ENCODE measurements at places on chromosomes 2 and 18.

- DNase-seq: no peak
These were observed 793.0 kb upstream of the FANCL start for GRCh38 chr2:59034106-59034505.

DNA sequence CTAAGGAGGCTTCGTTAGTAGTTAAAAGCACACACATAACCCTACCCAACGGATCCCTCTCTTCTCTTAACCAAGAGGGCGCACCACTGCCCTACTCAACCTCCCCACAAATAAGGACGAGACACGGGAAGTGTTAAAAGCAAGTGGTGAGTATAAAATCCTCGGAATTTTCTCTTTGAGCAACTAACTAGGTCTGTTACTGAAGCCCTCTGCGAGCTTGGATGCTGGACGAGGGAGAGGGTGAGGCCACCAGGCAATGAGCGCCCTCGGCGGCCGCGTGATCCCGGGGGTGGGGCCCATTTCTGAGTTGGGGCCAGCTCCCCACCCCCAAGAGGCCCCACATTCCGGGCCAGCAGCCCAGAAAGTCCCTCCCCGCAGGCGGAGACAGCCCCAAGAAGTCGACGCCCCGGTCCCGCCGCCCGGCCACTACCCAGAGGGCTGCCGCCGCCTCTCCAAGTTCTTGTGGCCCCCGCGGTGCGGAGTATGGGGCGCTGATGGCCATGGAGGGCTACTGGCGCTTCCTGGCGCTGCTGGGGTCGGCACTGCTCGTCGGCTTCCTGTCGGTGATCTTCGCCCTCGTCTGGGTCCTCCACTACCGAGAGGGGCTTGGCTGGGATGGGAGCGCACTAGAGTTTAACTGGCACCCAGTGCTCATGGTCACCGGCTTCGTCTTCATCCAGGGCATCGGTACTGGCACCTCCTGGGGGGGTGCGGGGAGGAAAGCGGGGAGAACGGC lies at the start of gene CYBRD1:
CYBRD1 (plus strand) TSS at position 423 of the 736 bp plus-strand sequence; CDS start at position 495, 72 bp downstream.
- no peak for DNase-seq

GRCh38 chr2:69694894-69695849 lies 46.8 kb upstream of the ANXA4 start:
- DNase-seq: no peak

- DNase-seq: no peak
These were observed 155.8 kb upstream of the RND3 start for GRCh38 chr2:150643114-150643725.

GRCh38 chr18:51425475-51425874 lies 228.0 kb upstream of the MEX3C start:
- no peak for DNase-seq

GRCh38 chr18:70024093-70024492 lies 76.4 kb upstream of the CD226 start:
- no peak for DNase-seq

DNA sequence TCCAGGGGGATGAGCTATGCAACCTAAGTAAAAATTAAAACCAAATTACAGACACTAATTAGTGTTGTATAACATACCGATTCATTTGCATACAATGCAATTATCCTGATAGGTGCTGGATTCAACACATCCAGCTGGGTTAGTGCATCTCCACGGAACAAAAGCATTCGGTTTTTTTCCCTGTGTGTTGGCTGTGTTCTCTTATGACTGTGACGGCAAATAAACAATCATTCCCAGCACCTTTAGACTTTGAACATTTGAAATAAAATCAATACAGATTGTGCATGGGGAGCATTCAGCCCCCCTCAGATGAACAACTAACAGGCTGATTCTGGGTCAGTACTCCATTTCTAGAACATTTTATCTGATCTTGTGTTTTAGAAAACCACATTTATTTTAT lies 22.7 kb downstream of the FAM124B start:
- no peak for DNase-seq

DNA sequence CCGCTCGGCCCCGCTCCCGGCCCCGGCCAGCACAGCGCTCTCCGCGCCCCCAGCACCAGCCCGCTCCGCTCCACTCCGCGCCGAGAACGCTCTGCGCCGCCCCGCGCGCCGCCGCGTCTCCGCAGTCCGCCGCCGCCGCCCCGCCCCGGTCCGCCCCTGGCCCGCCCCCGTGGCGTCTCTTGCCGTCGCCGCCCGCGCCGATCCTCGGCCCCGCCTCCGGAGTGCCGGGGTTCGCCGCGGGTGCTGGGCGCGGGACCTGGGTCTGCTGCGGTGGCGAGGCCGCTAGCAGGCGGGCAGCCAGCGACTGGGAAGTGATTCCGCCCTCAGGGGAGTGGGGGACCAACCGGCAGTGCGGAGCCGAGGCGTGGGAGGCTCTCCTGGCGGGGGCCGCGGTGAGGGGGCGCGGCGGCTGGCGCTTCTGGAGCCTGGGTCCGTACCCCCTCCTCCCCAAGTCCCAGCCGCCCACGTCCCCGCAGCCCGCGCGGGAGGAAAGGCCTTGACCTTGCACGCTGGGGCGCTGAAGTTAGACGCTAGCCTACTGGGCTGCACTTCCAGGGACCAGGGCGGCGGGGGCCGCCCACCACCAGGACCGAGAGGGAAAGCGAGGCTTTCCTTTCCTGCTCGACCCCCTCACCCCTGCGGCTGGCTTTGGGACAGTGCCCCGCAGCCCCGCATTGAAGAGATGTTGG lies at the start of gene HS6ST1:
HS6ST1 (minus strand) TSS at position 93 of the 689 bp plus-strand sequence. CDS start 305 bp downstream, outside the sequence.
- DNase-seq: peak; percentile 90

DNA sequence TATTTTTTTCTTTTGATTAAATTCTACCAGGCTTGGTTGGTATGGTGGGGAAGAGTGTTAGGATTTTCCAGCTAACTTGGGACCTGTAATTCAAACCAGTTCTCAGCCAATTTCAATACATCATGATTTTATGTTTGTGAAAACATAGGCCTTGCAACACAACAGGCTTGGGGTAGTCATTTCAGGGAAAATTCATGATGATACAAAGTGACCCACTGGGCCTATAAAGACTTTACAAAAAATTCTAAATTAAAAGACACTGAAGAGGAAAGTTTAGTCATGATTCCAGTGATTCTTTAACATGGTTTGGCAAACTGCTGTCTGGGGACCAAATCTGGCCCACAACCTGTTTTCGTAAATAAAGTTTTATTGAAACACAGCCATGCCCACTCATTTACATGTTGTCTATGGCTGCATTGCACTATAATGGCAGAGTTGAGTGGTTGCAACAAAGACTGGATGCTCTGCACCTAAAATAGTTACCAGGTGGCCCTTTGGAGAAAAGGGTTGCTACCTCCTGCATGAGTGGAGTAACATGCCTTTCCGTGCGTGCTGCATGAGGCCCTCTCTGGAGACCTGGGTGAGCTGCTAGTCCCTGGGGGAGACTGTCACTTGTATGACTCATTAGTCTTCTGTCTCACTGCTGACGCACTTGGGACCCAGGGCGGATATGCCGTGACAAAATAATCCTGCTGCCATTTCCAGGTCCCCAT lies 73.6 kb downstream of the NPAS2 start:
- no peak for DNase-seq

DNA sequence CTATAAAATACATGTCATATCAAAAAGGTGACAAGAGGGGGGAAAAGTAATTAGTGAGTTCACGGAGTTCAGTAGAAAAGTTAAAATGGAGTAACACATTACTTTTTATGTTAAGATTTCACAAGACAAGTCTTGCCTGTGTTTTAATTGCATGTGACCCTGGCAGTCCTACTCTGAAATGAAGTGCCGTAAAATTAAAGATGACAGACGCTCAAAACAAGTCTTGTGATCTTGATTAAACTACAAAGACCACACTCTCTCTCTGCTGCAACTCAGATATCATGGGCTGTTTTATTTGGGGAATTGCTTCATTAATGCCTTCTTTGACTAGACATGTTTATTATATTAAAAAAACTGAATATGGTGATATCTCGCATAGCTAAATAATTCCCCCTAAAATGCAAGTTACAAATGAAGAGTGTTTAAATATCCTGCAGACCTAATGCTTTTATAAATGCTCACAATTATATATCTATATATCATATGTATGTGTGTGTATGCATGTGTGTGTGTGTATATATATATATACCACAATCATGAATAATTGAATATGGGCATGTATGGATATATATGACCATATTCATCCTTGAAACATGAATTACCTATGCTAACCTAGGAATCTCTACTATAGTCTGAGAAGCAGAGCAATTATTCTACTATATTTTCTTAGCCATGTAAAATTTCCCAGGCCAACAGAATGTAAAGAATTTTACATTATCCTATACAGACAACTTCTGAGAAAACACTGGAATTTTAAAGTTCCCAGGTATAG lies 647.5 kb downstream of the ARHGAP15 start:
- no peak for DNase-seq

GRCh38 chr2:65710356-65710755 lies 278.0 kb upstream of the SPRED2 start:
- DNase-seq: no peak

DNA sequence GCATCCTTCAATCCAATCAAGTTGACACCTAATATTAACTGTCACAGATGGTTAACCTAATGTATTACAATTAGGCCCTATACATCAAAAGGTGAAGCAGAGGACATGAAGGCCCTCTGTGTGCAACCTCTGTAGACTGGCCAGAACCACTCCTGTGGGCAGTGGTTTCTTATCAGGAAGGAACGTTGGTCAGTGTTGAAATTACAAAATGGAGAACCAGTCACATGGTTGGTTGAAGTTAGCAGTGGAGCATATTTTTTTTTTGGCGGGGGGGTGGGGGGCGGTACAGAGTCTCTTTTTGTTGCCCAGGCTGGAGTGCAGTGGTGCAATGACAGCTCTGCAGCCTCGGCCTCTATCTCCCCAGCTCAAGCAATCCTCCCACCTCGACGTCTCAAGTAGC lies 19.8 kb downstream of the RNU2-63P start:
- no peak for DNase-seq

- DNase-seq: no peak
These were observed 28.8 kb downstream of the ASAP2 start for GRCh38 chr2:9235147-9236044.

GRCh38 chr18:56593906-56594305 lies 44.5 kb downstream of the TXNL1 start:
- DNase-seq: no peak

DNA sequence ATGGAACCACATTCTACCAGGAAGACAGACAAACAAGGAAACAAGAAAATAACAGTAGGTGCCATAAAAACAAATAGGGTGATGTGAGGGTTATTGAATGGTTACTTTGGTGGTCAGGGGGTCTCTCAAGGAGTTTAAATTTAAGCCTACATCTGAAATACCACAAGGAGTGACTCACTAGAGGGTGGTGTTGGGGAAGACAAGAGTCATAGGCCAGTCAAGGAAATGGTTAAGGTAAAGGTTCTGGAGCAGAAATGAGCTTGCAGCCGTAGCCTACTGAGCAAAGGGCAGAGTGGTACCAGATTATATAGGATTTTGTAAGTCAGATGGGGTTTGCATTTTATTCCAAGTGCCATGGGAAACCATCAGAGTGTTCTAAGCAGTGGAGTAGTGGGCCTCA lies 135.6 kb upstream of the DAPL1 start:
- no peak for DNase-seq

DNA sequence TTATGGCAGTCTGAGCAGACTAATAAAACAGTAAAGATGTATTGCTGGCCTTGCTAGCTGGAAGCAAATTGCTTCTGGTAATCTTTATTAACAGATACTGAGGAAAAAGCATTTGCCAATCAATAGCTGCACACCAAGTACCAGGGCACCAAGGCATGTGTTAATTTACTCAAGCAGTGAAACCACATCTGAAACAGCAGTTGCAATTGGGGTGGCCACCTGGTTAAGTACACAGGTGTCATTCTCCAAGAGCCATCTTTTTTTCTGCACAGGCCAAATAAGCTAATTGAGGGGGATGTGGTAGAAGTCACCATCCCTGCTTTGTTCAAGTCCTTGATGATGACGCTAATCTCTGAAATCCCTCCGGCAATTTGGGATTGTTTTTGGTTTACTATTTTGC lies 8.6 kb upstream of the SEH1L start:
- DNase-seq: no peak

DNA sequence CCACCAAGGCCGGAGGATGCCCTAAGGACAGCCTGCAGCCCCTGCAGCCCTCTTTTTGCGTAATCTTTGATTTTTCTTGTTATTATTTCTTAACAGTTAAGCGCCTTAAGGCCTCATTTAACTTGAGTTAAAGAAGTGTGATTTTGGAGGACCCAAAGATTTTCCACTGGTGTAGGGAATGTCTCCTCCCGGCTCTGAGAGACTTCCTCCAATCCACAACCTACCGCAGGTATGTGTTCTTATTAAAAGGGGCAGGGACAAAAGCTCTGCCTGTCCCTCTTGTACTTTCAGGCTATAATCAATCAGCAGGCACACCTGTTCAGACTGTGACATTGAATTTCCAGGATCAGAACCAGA lies 285.1 kb downstream of the PRKCE start:
- DNase-seq: no peak

DNA sequence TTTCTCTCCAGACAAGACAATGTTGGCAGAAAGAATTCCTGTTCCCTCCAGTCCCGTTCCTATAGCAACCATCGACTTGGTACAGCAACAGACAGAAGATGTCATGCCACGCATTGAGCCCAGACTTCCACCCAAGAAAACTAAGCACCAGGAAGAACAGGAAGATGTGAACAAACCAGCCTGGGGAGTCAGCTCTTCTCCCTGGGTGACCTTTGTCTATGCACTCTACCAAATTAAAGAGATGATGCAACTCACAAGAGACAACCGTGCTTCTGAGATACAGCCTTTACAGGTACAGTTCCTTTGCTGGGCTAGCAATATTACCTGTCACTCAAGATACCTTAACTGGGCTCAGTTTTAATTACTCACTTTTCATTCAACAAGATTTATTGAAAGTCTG lies 37.1 kb downstream of the NEMP2 start:
- DNase-seq: no peak

GRCh38 chr2:190693533-190694232 lies 44.8 kb downstream of the NAB1 start:
- no peak for DNase-seq

DNA sequence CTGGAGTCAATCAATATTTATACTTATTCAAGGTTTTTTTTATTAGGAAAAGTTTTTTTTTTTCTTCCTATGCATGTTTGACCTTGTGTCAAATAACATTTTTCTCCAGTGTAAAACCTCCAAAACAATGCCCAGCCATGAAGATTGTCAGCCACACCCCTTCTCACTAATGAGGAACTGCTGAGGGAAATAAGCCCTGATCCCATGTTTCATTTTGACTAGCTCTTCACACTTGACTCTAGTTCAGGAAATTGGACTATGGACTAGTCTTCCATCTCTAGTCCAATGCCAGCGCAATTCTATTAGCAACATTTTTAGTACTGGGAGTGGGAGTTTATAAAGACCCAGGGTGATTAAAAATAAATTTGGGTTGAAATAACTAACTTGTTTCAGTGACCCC lies 275.6 kb upstream of the CXCR4 start:
- DNase-seq: no peak

GRCh38 chr2:48440103-48440390 lies 89.9 kb upstream of the STON1 start:
- no peak for DNase-seq
